ENCODE measurements at places on chromosomes 6 and 20. TPM values are rescaled to one million over a fixed set of nuclear protein-coding genes. Genes with fewer than 3 reads are reported as not detected.

MEP1A gene
- total RNA-seq = not detected

NQO2 gene
- total RNA-seq = 82.9 TPM

SIM1 gene
- total RNA-seq = not detected

CCN2 gene
- total RNA-seq = 3.1 TPM

COL9A3 gene
- total RNA-seq = 29.7 TPM

NCR2 gene
- not detected for total RNA-seq

MYL9 gene
- 49.3 TPM for total RNA-seq

ZBTB46 gene
- total RNA-seq = 10.7 TPM

CPNE5 gene
- total RNA-seq = not detected

SLC12A5 gene
- total RNA-seq = 1.9 TPM

SRMS gene
- total RNA-seq = 3.2 TPM

HSPA12B gene
- total RNA-seq = not detected

NHSL1 gene
- 15.4 TPM for total RNA-seq

CYP21A2 gene
- 1.4 TPM for total RNA-seq

CRISP2 gene
- not detected for total RNA-seq

RUNX2 gene
- 1.1 TPM for total RNA-seq

PGC gene
- total RNA-seq = 1.2 TPM

VSX1 gene
- not detected for total RNA-seq

SLC2A10 gene
- total RNA-seq = 0.05 TPM

IPCEF1 gene
- total RNA-seq = 0.32 TPM
